ENCODE measurements at places on chromosomes 16 and 17. TPM values are rescaled to one million over a fixed set of nuclear protein-coding genes. Genes with fewer than 3 reads are reported as not detected.

GRCh38 chr17:41439375-41439774 lies 1.4 kb downstream of the KRT38 start:
- H3K4me3 ChIP-seq: no peak overlapping the region
- H3K27ac ChIP-seq: no peak overlapping the region
- no peak for DNase-seq
- H3K36me3 ChIP-seq: no peaks in the 10 kb centered on the region
- H3K4me1 ChIP-seq: no peaks in the 10 kb centered on the region
- H3K27me3 ChIP-seq: peaks cover 24% of the 10 kb centered on the region

GRCh38 chr16:49419006-49419405 lies 45.4 kb downstream of the C16orf78 start:
- H3K27ac ChIP-seq: no peak overlapping the region
- H3K4me1 ChIP-seq: peaks cover 10% of the 10 kb centered on the region
- no peaks in the 10 kb centered on the region for H3K36me3 ChIP-seq
- H3K4me3 ChIP-seq: no peak overlapping the region

- H3K27ac ChIP-seq: no peak overlapping the region
- H3K4me3 ChIP-seq: no peak overlapping the region
- no peak for DNase-seq
- H3K36me3 ChIP-seq: peaks cover 9% of the 10 kb centered on the region
- H3K4me1 ChIP-seq: no peaks in the 10 kb centered on the region
These were observed 24.7 kb downstream of the LIMD2 start for GRCh38 chr17:63675231-63675606.

GRCh38 chr16:10003486-10003885 lies 178.7 kb downstream of the GRIN2A start:
- H3K36me3 ChIP-seq: no peaks in the 10 kb centered on the region
- no peak overlapping the region for H3K27ac ChIP-seq
- no peaks in the 10 kb centered on the region for H3K27me3 ChIP-seq

The FOXJ1 gene
- total RNA-seq: 0.55 TPM

Measured in activated CD8-positive, alpha-beta memory T cell treated with anti-CD3 and anti-CD28 coated beads, Interleukin-2, amount 10 ng/mL, durations not matched to agents 7 days and 5 days (primary cell).